ENCODE measurements at places on chromosomes 2 and 18.

DNA sequence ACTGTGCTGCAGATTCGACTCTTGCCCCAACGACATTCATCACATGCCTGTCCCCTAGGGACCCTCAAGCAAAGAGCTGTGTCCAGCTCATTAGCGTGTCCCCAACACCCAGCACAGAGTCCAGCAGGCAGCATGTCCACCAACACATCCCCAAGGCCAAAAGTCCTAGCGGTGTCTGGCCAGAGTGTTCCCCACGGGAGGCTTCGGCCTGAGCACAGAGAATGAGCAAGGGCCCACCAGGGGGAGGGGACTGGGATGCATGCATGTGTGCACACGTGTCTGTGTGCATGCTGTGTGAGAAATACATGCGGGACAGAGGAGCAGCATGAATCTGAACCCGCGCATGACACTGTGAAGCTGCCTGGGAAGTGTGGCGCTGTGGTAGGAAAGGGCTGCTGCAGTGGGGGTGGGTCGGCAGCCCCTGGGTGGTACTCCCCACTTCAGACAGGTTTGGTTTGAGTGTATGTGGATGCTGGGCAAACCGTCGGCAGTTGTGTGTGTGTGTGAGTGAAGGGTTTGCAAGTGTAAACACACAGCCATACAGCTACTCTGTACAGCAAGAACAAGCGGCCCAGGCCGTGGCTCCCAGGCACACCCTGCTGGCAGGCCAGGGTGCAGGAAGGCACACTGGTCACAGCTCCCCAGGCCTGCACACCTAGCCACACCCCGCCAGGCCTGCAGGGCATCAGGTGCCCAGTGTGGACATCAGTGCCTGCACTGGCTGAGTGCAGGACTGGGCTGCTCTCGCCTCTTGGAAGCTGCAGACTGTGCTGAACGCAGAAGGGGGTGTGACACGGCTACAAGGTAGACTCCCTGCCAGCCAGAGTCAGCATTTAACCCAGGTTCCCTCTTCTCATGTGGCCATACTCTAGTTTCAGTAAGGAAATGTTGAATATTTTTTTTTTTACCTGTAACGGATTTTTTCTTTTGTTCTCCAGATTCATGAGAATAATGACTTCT lies 19.5 kb upstream of the HES6 start:
- no peak for DNase-seq

GRCh38 chr2:44109166-44109565 lies 59.5 kb upstream of the PPM1B start:
- no peak for DNase-seq

DNA sequence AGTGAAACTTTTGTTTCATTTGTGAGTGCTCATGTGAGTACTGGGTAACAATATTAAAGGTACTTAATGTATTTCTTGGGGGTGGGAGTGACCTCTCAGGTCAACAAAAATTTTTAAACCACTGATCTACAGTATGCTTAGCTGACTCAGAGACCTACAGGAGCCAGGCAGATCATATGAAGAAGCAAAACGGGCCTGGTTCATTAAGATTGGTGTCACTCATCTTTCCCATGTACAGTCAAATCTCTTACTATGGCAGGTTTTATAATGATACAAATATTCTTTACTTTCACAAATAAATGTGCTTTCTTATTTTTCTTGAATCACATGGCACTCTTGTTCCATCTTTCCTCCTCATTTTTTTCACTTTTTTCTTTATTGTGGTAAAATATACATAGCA lies 7.7 kb upstream of the TMSB10 start:
- DNase-seq = no peak

GRCh38 chr2:233832869-233833311 lies 21.4 kb downstream of the HJURP start:
- DNase-seq = no peak

DNA sequence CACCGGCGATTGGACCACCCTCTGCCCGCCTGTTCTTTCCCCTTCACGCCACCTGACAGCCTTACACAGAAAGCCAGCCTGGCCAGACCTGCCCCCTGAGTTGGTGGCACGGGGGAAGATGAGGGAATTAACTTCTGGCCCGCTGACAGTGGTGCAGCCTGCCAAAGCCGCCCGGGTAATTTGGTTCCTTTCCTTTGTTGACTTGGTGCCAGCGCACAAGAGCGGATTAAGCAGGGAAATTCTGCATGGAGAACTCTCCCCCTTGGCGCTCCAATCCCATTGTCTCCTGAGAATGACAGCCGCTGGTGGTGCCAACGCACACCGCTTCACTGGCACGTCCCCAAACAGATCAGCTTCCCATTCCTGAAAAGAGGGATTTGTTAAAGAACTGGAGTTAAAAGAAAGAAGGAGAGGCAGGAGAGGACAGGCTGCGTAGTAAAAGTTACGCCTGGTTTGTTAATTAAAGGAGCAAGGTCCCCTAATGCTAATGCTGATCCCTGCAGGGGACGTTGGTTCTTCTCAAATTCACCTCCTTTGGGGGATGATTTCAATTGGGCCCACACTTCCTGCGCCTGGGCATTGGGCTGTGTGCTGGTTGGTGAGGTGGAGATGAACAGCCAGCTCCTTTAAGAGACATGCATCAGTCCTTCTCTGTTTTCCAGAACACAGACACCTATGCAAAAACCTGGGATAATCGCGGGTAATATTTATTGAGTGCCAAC lies 286.8 kb downstream of the MYCN start:
- no peak for DNase-seq

DNA sequence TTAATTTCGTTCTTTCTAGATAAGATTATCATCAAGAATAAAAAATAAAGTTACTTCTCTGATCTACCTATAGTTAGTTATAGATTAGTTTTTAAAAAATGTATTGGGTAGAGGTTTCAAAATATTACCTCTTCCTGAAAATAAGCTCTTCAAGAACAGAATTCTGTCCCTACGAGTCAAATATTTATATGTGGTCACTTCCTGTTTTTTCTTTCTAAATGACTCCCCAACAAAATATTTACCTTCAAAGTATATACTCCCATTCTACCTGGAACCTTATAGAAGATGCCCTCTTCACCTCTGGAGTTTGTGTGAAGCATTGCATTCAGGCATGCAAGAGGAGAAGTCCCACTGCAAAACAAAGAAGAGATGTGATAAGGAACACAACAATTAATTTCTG lies 72.3 kb downstream of the ASXL2 start:
- no peak for DNase-seq

GRCh38 chr2:17748745-17749144 lies 4.9 kb downstream of the SMC6 start:
- no peak for DNase-seq

GRCh38 chr18:30945761-30946160 lies 96.8 kb downstream of the DSC3 start:
- no peak for DNase-seq
